ENCODE measurements at places on chromosomes 3 and 15. TPM values are rescaled to one million over a fixed set of nuclear protein-coding genes. Genes with fewer than 3 reads are reported as not detected.

- no peaks in the 10 kb centered on the region for H3K36me3 ChIP-seq
- H3K27me3 ChIP-seq: no peaks in the 10 kb centered on the region
- H3K4me3 ChIP-seq: no peak overlapping the region
- DNase-seq: no peak
Observed at GRCh38 chr15:85805420-85805819, 10.7 kb upstream of the KLHL25 start.

- no peak for DNase-seq
- no peak overlapping the region for H3K4me3 ChIP-seq
- H3K36me3 ChIP-seq: no peaks in the 10 kb centered on the region
- no peaks in the 10 kb centered on the region for H3K27me3 ChIP-seq
Observed at GRCh38 chr3:173743516-173743915, 346.0 kb downstream of the NLGN1 start.

DNA sequence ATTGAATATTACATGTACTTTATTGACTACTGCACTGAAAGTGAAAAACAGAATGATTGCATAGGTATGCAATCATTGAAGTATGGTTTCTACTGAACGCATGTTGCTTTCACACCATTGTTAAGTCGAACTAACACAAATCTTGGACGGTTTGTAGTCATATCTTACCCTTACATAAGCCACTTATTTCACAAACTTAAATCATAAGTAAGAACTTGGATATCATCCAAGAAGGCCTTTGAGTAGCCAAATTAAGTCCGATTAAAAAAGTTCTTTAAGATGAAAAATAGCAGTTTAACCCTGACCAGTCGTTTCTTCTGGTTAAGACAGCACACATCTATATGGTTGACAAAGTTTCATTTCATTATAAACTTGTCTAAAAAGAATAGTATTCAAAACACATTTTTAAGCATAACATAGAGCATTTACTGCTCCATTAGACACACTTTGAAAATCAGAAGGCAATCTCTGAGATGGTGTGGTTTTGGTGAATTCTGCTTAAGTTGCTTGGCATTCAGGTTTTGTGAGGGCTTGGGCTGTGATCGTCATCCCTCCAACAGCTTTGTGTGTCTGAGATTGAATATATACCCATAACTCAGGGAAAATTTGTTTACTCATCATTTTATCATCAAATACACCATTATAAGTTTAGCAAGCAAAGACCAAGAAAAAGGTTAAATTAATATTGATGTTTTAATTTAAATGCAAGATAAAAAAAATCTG is 92.2 kb downstream of the NFKBIZ start:
- H3K4me3 ChIP-seq: no peak overlapping the region
- no peak for DNase-seq
- H3K27ac ChIP-seq: no peak overlapping the region
- no peaks in the 10 kb centered on the region for H3K36me3 ChIP-seq
- no peaks in the 10 kb centered on the region for H3K27me3 ChIP-seq

- H3K27me3 ChIP-seq: no peaks in the 10 kb centered on the region
- no peak overlapping the region for H3K27ac ChIP-seq
- H3K36me3 ChIP-seq: no peaks in the 10 kb centered on the region
- H3K4me1 ChIP-seq: no peaks in the 10 kb centered on the region
Observed at GRCh38 chr3:16770792-16771191, 114.0 kb upstream of the PLCL2 start.

GRCh38 chr15:31341071-31341470 is 14.4 kb downstream of the KLF13 start:
- H3K27ac ChIP-seq: no peak overlapping the region
- H3K4me1 ChIP-seq: peaks cover 100% of the 10 kb centered on the region
- no peaks in the 10 kb centered on the region for H3K27me3 ChIP-seq
- H3K4me3 ChIP-seq: peak overlapping the region; percentile 31
- H3K36me3 ChIP-seq: peaks cover 6% of the 10 kb centered on the region
- DNase-seq: no peak

DNA sequence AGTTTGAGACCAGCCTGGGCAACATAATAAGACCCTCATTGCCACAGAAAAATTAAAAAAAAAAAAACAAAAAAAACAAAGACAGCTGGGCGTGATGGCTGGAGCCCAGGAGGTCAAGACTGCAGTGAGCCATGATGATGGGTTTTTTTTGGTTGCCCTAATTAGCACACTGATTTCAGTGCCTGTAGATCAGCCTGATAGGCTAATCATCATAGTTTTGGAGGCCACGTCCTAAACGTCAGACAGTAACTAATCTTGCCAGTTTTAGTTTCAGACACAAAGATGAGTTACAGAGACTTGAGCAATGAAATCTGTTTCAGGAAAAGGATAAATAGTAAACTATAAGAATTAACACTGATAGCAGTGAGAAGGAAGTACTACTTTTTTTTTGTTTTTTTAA is 55.4 kb downstream of the LRCH3 start:
- no peaks in the 10 kb centered on the region for H3K27me3 ChIP-seq
- H3K36me3 ChIP-seq: peaks cover 10% of the 10 kb centered on the region
- no peak for DNase-seq
- no peak overlapping the region for H3K4me3 ChIP-seq
- H3K27ac ChIP-seq: no peak overlapping the region
- H3K4me1 ChIP-seq: peaks cover 17% of the 10 kb centered on the region

DNA sequence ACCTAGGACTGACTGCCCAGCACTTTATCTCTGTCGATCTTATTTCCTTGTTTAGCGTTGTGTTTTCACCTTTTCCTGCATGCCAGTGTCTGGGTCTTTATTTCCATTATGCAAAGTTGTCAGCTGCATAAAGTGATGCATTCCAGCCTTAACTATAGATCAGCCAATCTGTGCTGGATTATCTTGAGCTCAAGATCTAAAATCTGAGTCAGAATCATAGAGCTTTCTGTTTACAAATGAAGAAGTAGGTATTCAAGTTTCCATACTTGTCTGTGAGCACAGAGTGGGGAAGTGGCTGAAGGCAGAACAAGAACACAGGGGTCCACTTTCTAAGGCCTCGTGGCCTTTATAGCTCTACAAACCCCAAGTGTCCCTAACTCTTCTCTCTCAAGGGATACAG is 82.4 kb upstream of the PLCL2 start:
- H3K27ac ChIP-seq: no peak overlapping the region
- peaks cover 19% of the 10 kb centered on the region for H3K4me1 ChIP-seq
- H3K4me3 ChIP-seq: no peak overlapping the region
- H3K27me3 ChIP-seq: no peaks in the 10 kb centered on the region
- DNase-seq: no peak
- no peaks in the 10 kb centered on the region for H3K36me3 ChIP-seq

DNA sequence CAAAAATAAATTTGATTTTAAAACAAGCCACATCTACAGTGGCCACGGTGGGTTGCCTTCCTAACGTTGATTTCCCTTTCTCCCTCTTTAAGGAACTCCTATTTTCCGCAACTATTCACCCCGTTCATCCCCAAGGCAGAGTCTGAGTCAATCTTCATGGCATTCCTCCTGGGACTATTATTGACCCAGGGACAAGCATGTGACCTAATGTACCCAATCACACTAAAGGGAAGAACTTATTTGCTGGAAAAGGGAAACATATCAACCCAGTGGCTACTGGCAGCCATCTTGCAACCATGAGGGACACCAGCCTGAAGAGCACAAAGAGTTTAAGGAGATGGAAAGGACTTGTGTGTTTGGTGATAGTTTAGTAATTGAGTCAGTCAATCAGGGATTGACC is 55.4 kb upstream of the ARHGEF3 start:
- H3K4me1 ChIP-seq: peaks cover 27% of the 10 kb centered on the region
- no peak overlapping the region for H3K4me3 ChIP-seq
- no peak overlapping the region for H3K27ac ChIP-seq
- H3K36me3 ChIP-seq: no peaks in the 10 kb centered on the region

GRCh38 chr15:70320482-70320881 is 222.8 kb upstream of the TLE3 start:
- no peak overlapping the region for H3K4me3 ChIP-seq
- H3K36me3 ChIP-seq: no peaks in the 10 kb centered on the region
- H3K27me3 ChIP-seq: no peaks in the 10 kb centered on the region
- DNase-seq: no peak
- no peaks in the 10 kb centered on the region for H3K4me1 ChIP-seq
- H3K27ac ChIP-seq: no peak overlapping the region

- H3K36me3 ChIP-seq: no peaks in the 10 kb centered on the region
- no peak for DNase-seq
- no peak overlapping the region for H3K4me3 ChIP-seq
- H3K4me1 ChIP-seq: no peaks in the 10 kb centered on the region
Observed at GRCh38 chr3:11699083-11699427, 55.3 kb upstream of the VGLL4 start.

GRCh38 chr15:101491734-101492640 is 2.5 kb upstream of the PCSK6 start:
- no peaks in the 10 kb centered on the region for H3K36me3 ChIP-seq
- H3K4me1 ChIP-seq: no peaks in the 10 kb centered on the region
- DNase-seq: no peak
- H3K27me3 ChIP-seq: no peaks in the 10 kb centered on the region
- H3K27ac ChIP-seq: no peak overlapping the region

- no peaks in the 10 kb centered on the region for H3K4me1 ChIP-seq
- no peak overlapping the region for H3K27ac ChIP-seq
- no peak for DNase-seq
- no peaks in the 10 kb centered on the region for H3K36me3 ChIP-seq
- H3K27me3 ChIP-seq: no peaks in the 10 kb centered on the region
Observed at GRCh38 chr15:26623071-26623470, 149.8 kb downstream of the GABRB3 start.

- peak; percentile 23 for DNase-seq
- peak overlapping the region; percentile 83 for H3K27ac ChIP-seq
- no peaks in the 10 kb centered on the region for H3K27me3 ChIP-seq
- H3K4me1 ChIP-seq: peaks cover 61% of the 10 kb centered on the region
- peak overlapping the region; percentile 92 for H3K4me3 ChIP-seq
Observed at GRCh38 chr15:73994912-73995622, 551 bp downstream of the PML start.

DNA sequence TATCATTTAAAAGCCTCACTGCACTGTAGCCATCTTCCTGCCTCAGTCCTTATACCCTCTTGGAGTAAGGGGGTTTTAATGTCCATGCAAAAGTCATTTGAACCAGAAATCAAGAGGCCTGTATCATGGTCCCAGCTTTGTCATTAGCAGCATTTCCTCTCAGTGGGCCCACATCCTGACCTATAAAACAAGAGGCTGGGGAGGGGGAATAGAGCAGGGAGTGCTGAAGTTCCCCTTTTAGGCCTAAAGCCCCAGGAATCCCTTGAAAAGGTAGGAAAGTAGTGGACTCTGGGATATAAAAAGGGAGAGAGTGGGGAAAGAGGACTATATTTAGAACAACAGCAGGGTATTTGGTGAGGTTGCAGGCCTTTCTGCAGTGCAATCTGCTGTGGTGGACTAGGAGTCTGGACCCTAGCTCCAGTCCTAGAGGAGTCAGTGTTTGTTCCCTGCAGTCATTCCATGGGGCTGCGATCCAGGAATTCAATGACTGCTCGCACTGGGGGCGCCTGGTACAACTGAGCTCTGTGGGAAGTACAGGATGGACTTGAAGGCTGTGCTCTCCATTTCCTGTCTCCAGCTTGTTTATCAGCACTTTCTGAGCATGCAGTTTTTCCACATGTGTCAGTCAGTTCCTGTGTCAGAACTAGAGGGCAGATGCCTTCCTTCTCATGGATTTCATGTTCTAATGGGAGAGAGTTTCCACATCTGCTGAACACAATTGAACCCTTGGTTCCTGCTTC is 46.8 kb downstream of the PDHB start:
- H3K27ac ChIP-seq: no peak overlapping the region
- H3K4me1 ChIP-seq: no peaks in the 10 kb centered on the region
- H3K4me3 ChIP-seq: no peak overlapping the region
- H3K27me3 ChIP-seq: no peaks in the 10 kb centered on the region

DNA sequence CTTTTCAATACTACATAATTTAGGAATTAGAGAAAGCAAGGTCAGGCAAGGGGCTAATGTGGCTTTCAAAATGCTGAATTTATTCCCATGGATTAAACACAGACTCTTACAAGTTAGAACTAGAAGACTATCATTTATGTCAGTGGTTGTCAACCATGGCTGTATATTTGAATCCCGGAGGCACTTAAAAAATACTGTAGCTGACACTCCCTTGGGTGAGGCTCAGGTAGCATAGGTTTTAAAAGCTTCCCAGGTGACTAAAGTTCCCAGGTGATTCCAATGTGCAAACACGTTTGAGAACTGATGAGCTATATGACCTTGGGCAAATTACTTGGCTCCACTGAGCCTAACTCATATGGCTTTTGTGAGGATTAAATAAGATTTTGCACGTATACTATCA is 29.6 kb downstream of the AAGAB start:
- H3K27ac ChIP-seq: no peak overlapping the region
- no peak for DNase-seq
- H3K4me3 ChIP-seq: no peak overlapping the region
- H3K36me3 ChIP-seq: peaks cover 5% of the 10 kb centered on the region

DNA sequence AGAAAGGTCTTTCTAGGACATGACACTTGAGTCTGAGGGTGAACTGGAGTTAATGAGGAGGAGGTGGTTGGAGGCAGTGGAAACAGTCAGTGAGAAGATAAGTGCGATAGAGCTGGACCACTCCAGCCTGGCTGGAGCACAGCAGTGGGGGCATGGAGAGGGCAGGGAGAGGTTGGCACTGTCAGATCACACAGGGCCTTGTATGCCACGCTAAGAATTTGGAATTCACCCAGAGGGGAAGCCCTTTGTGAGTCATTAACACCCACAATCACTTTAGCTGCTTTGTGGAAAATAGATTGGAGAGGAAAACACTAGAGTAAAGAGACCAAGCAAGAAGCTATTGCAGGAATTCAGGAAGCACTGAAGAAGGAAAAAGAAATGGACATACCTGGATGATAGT is 83.3 kb downstream of the ZNF621 start:
- DNase-seq: no peak
- H3K27me3 ChIP-seq: no peaks in the 10 kb centered on the region
- no peak overlapping the region for H3K27ac ChIP-seq
- H3K4me1 ChIP-seq: no peaks in the 10 kb centered on the region
- H3K4me3 ChIP-seq: no peak overlapping the region

GRCh38 chr15:99430881-99431401 is 134.8 kb upstream of the MEF2A start:
- H3K4me3 ChIP-seq: no peak overlapping the region
- H3K27me3 ChIP-seq: no peaks in the 10 kb centered on the region
- H3K4me1 ChIP-seq: peaks cover 40% of the 10 kb centered on the region
- H3K27ac ChIP-seq: no peak overlapping the region

GRCh38 chr3:152376351-152377183 is 107.8 kb downstream of the MBNL1 start:
- peaks cover 70% of the 10 kb centered on the region for H3K4me1 ChIP-seq
- no peak overlapping the region for H3K4me3 ChIP-seq
- no peaks in the 10 kb centered on the region for H3K27me3 ChIP-seq
- H3K27ac ChIP-seq: no peak overlapping the region

The SH2D7 gene
- not detected for total RNA-seq

The ARHGAP11A gene
- 106 TPM for total RNA-seq

The OCA2 gene
- total RNA-seq: not detected

The MEIS2 gene
- not detected for total RNA-seq

The TMCO5A gene
- total RNA-seq: not detected

The C3orf80 gene
- not detected for total RNA-seq

The CCR8 gene
- 5.3 TPM for total RNA-seq

The BDH1 gene
- 59.3 TPM for total RNA-seq
